ENCODE measurements at places on chromosomes 2 and 18.

- DNase-seq = no peak
These were observed 21.0 kb upstream of the GPR75 start for GRCh38 chr2:53880756-53881155.

GRCh38 chr2:10057231-10058107 lies 14.1 kb downstream of the KLF11 start:
- no peak for DNase-seq

- DNase-seq = no peak
These were observed 435.7 kb downstream of the TXNL1 start for GRCh38 chr18:56202678-56203077.

GRCh38 chr2:96856776-96857666 lies 795 bp downstream of the ANKRD39 start:
- DNase-seq = no peak

DNA sequence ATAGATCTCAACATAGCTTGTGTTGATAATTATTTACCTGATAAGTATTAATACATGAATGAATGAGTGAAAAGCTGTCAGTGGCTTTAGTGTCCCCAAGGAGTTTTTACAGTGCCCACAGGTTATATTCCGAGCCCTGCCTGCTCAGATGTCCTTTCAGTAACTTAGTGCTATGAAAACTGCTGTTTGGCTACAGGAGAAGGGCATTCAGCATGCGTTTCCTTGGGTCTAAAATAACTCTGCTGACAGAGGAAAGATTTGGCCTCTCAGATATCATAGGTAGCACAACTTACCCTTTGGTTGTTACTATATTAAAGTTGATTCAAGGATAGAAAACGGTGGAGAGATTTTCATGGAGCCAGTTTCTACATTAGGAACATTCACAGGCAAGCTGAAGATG lies 241.0 kb downstream of the ETAA1 start:
- no peak for DNase-seq

- no peak for DNase-seq
These were observed 20.5 kb upstream of the ZNF236 start for GRCh38 chr18:76801567-76802505.

- no peak for DNase-seq
These were observed 120.2 kb downstream of the NFATC1 start for GRCh38 chr18:79515944-79516351.

DNA sequence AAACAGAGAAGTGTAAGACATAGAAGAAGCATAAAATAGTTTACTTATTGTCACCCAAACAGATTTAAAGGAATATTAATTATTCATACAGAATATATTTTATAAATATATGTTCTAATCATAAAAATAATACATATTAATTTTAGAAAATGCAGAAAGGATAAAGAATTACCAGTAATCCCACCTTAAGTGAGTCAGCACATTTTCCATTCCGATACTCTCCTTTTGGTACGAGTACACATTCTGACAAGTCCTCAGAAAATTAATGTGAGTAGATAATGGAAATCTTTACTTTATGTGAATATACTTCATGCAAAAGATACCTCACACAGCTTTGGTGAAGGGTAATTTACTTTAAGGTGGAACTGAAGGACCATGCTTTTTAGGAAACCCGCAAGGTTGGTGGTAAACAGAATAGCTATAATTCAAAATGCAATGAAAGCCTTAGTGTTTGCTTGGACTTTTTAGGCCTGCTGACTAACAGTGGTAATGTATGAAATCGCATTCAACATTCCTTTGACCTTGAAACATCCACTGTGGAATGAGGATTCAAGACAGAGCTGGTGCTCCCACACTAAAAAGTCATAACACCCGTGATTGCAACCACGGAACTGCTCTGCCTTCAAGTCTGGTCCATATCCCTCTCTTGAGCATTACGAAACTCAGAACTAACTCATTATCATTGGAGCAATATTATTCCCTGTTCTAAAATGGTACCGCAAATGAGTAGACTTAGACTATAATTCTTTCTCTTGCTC lies 28.1 kb upstream of the HTR2B start:
- DNase-seq = no peak

DNA sequence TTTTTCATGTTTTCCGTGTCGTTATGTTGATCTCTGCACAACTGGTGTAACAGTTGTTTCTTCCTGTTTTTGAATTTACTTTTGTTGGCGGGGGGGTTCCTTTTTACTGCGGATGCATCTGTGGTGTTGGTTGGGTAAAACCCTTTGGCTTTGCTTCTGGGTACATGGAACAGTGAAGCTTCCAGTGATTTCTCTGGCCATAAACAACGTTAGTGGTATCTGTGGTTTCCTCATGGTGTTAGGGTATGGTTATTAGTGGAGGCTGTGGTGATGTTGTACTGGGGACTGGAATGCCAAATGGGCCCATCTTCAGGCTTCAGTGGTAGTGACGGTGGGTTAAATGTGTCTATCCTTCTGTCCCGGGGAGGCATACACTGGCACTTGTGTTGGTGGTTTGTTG lies 285.4 kb upstream of the ZNF804A start:
- DNase-seq = no peak

GRCh38 chr2:240856151-240856980 lies 12.3 kb upstream of the AGXT start:
- DNase-seq = no peak

GRCh38 chr2:174535757-174536703 lies 49.2 kb upstream of the GPR155 start:
- DNase-seq = no peak
